ENCODE measurements at places on chromosomes 12 and 14.

- no peak for DNase-seq
Observed at GRCh38 chr14:71416392-71416791, 509.1 kb downstream of the PCNX1 start.

GRCh38 chr12:52148464-52149181 lies 43.2 kb downstream of the KRT80 start:
- DNase-seq, result no peak

DNA sequence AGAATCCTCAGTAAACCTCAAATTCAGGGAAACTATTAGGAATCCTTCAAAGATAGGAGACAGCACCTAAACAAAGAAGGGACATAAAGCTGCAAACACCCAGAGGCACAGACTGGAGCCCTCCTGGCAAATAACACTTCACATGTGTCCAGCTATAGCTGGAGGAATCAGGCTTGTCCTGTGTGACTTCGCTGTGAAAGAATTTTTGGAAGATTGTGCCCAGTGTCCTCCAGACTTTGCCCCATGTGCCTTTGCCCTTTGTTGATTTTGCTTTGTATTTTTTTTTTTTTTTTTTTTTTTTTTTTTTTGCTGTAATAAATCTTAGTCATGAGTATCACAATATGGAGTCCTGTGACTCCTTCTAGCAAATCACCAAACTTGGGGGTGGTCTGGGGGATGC lies 136.8 kb downstream of the KCNH5 start:
- no peak for DNase-seq

DNA sequence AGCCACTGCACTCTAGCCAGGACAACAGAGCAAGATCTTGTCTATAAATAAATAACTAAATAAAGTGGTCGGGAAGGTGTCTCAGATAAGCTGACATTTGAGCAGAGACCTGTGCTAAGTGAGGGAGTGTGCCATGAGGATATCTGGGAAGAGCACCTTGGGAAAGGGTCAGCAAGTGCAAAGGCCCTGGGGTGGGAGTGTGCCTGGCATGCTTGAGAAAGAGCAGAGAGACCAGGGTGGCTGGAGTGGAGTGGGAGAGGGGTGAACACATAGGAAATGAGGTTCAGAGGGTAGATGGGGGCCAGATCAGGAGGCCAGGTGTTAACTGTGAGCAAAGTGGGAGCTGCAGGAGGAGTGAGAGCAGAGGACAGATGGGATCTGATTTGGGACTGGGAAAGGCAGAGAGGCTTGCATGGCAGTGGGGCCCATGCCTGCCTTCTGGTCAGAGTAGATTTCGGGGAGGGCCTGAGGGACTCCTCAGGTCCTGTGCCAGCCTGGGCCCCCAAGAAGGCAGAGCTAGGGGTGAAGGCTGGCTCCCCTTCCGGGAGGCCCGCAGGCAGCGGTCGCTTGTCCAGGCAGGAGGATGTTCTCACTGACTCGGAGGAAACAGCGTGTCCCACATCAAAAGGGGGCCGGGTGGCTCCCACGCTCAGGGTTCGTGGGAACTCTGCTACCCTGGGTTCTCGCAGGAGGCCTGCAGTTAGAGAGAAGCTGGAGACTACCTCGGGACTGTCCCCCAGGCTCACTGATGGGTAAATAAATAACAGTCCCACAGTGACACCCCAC lies 32.6 kb downstream of the DTX1 start:
- DNase-seq, result no peak

DNA sequence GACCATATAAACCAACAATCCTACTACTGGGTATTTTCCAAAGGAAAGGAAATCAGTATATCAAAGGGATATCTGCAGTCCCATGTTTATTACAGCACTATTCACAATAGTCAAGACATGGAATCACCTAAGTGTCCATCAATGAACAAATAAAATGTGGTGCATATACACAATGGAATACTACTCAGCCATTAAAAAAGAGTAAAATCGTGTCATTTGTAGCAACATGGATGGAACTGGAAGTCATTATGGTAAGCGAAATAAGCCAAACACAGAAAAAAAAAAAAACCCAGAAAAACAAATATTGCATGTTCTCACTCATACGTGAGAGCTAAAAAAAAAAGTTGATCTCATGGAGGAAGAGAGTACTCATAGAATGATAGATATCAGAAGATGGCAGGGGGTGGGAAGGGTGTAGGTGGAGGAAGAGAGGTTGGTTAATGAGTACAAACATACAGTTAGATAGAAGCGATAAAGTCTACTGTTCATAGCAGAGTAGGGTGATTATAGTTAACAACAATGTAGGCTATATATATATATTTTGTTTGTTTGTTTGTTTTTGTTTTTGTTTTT lies 49.3 kb downstream of the BCAT1 start:
- no peak for DNase-seq

DNA sequence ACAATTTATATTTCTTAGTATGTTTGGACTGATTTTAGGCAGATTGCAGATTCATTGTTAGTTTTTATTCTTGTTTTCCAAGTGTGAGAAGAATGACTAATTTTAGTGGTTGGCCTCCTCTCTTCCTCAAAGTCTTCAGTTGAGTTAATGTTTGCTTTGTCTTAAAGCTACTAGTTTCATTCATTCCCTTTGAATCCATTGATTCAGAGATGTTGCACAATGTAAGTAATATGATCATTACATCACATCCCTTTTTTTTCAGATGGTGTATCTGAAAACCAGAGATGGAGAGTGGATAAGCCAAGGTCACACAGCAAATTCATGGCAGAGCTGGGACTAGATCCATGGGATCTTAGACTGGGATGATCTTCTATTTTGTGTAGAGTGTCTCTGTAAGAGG lies 577.5 kb downstream of the BCL11B start:
- DNase-seq, result no peak

GRCh38 chr14:24508155-24508840 lies at the start of gene CMA1:
TSS of gene CMA1 (minus strand) at chr14:24508265. CDS start at chr14:24508235, 30 bp downstream.
- no peak for DNase-seq

DNA sequence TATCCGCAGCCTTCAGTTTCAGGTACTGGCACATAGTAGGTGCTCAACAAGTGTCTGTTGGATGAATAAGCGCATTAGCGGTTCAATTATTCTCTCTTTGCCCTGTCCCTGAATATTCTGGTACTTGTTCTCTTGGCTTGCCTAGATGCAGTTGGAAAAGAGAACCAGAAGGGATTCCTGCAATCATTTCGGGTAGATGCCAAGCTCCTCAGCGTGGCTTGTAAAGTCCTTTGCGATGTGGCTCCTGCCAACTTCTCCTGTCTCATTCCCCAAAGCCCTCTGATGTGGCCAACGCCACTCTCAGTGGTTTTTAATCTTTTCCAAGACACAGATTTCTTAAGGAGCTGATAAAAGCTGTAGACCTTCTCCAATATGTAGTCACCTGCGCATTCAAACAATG lies 230.3 kb downstream of the SUDS3 start:
- no peak for DNase-seq

GRCh38 chr12:127240249-127240929 lies 1026.6 kb upstream of the TMEM132C start:
- no peak for DNase-seq

- no peak for DNase-seq
Observed at GRCh38 chr12:106142591-106143261, 4.0 kb upstream of the NUAK1 start.

GRCh38 chr14:95619785-95620417 lies 66.3 kb upstream of the TCL1B start:
- DNase-seq, result no peak

GRCh38 chr12:119775246-119775895 lies 101.7 kb downstream of the CIT start:
- no peak for DNase-seq

DNA sequence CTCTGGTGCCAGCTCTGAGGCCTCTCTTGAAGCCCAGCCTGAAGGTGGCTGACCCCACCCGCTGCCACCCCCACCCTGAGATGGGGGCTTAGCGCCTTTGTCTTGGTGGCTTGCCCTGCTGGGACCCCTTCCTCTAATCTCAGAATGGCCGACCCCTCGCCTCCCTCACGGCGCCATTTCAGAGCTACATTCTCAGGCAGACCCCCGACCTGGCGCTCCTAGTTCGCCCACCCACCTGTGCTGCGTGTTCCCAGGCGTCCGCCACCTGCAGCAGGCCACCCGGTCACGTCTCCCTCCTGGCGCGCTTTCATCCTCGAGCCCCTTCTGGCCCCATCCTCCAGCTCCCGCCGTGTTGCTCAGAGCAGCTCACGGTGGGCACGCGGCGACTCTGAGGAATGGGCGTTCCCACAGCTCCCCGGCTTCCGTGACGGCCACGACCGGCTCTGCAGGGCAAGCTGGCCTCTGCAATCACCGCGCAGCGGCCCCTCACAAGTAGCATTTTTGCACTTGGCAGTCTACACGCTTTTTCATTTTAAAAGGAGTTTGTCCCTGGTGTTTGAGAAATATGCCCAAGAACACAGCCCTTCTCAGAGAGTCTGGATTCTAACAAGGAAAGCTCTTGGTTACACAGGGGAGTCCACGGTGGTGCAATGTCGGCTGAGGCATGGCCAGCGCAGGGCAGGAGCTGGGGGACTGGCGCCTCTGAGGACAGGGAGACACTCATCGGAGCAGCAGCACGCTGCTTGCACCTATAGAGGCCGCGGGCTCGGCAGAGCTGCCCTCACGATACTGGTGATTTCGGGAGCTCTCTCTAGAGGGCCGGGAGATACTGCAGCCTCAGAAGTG lies 105.7 kb upstream of the C14orf180 start:
- DNase-seq, result no peak

DNA sequence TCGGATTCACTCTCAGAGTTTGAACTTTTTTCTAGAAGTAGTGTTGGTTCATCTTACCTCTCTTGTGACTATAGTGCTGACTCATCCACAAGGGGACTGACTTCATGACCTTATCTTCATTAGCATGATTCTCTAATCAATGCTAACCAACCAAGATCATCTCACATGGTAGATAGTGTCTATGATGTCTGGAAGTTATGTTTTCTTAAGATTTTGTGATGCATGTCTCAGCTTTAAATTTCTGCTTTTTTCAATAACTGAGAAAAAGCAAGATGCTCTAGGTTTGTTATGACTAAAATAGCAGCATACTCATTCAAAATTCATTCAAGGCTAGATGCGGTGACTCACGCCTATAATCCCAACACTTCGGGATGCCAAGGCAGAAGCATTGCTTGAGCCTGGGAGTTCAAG lies 12.3 kb upstream of the SLC35E3 start:
- no peak for DNase-seq

DNA sequence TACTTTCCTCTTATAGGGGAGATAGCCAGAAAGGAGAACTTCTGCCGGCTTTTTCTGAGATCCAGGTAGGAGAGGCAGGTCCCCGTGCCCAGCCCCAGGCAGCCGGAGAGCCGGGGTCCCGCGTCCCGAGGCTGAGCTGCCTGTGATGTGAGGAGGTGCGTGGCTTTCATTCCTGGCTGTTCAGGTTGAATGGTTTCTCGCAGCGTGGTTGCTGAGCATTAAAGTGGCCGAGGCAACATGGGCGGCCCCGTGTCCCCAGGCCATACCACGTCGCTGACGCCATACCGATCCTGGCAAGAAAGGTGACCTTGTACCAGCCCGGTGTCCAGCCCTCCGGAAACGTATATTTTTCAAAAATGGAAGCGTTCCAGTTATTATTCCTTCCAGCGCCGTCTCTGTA lies 116.7 kb upstream of the MYL2 start:
- DNase-seq, result no peak

GRCh38 chr12:55548756-55549155 lies 646 bp upstream of the OR6C4 start:
- no peak for DNase-seq

- DNase-seq, result peak; percentile 74
Observed at GRCh38 chr12:127083008-127083949, 1183.7 kb upstream of the TMEM132C start.

- no peak for DNase-seq
Observed at GRCh38 chr14:69997849-69998248, 118.6 kb downstream of the SMOC1 start.

GRCh38 chr14:99596071-99596627 lies 7.9 kb downstream of the CCDC85C start:
- DNase-seq, result no peak

DNA sequence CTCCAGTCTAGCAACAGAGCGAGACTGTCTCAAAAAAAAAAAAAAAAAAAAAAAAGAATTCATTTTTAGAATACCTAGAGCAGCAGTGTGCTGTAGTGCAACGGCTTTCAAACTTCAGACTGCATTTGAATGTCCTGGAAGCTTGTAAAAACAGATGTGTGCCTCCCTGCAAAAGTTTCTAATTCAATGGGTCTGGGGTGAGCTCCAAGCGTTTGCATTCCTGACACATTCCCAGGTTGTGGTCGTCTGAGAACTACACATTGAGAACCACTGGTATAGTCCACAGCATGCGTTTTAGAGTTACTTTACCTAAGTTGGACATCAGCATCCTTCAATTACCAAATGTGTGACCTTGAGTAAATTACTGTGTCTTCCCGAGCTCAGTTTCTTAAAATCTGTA lies 816.8 kb downstream of the NRXN3 start:
- no peak for DNase-seq

DNA sequence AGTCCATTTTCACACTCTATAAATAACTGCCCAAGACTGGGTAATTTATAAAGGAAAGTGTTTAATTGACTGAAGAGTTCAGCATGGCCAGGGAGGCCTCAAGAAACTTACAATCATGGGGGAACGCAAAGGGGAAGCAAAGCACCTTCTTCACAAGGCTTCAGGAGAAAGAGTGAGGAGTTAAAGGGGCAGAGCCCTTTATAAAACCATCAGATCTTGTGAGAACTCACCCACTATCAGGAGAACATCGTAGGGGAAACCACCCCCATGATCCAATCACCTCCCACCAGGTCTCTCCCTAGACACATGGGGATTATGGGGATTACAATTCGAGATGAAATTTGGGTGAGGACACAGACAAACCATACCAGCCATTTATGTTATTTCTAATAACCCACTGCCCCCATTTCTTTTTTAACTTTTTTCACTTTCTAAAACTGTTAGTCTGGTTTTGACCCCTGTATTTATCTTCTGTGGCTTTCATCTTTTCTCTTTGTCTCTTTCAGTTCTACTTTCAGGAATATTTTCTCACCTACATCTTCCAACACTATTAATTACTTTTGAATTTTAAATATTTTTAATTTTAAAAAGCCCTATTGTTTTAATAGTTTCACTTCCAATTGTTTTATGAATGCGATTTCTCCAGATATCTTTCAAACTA lies 44.5 kb downstream of the WDR89 start:
- DNase-seq, result no peak

- no peak for DNase-seq
Observed at GRCh38 chr12:54936736-54937135, 47.8 kb downstream of the TESPA1 start.

DNA sequence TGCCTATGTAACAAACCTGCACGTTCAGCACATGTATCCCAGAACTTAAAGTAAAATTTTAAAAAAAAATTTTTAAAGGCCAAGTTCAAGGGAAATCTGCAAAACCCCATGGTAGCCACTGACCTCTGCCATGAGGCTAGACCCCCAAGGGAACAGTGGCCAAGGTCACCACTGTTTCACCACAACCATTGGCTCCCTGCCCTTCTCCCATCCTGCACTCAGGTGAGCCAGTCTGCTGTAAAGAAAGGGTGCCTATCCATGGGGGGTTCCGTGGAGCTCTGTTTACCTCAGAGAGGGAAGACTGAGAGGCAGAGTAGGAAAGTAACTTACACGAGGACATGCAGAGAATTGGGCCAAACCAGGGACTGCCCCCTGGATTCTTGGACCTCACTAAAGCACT lies 38.6 kb downstream of the VWF start:
- DNase-seq, result no peak

GRCh38 chr12:114662512-114663177 lies 21.3 kb downstream of the TBX3 start:
- DNase-seq, result no peak

- DNase-seq, result no peak
Observed at GRCh38 chr12:848882-849527, 96.6 kb downstream of the WNK1 start.

All from NCI-H1417 treated with DMSO at 0.1 percent for 48 hours (cell line).